ENCODE measurements at places on chromosomes 6 and 20.

- H3K27me3 ChIP-seq: no peaks in the 10 kb centered on the region
- peaks cover 9% of the 10 kb centered on the region for H3K4me1 ChIP-seq
- DNase-seq: no peak
- H3K36me3 ChIP-seq: no peaks in the 10 kb centered on the region
- H3K4me3 ChIP-seq: no peak overlapping the region
Observed at GRCh38 chr6:157790548-157791160, 32.4 kb upstream of the SNX9 start.

DNA sequence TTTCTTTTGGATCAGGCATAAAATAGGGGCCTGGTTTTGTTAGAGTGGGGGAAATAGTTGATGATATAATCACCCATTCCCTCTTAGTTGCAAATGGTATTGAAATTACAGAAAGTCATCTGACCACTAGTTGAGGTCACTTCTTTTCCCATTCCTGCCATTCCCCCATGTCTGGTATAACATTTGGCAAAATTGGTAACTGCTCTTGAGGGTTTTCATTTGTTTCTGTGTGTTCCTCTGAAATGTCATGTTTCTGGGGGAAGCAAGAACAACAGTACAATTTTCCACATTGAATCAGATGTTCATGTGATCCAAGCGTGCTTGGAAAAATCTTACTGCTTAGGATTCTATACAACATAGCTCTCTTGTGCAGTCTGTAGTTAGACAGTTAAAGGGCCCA lies 7.3 kb downstream of the AIG1 start:
- no peak for DNase-seq
- peaks cover 4% of the 10 kb centered on the region for H3K4me1 ChIP-seq
- H3K4me3 ChIP-seq: no peak overlapping the region
- H3K36me3 ChIP-seq: no peaks in the 10 kb centered on the region

DNA sequence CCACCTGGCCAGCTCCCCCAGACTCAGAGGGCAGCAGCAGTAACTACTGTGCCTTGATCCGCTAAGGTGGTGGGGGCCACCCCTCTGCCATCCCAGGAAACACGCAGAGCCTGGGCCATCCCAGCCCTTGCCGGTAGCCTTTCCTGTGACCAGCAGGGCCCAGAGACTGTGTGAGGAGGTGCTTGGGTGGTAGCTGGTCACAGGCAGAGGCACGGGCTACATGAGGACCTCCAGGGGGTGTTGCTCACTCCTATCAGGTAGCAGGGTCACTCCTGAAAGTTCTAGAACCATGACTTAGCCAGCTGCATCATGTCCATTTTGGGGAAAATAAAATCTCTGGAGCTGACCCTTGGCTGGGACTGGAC lies 22.8 kb downstream of the PCMTD2 start:
- H3K4me1 ChIP-seq: no peaks in the 10 kb centered on the region
- H3K4me3 ChIP-seq: no peak overlapping the region
- no peak overlapping the region for H3K27ac ChIP-seq
- no peaks in the 10 kb centered on the region for H3K36me3 ChIP-seq
- no peaks in the 10 kb centered on the region for H3K27me3 ChIP-seq

DNA sequence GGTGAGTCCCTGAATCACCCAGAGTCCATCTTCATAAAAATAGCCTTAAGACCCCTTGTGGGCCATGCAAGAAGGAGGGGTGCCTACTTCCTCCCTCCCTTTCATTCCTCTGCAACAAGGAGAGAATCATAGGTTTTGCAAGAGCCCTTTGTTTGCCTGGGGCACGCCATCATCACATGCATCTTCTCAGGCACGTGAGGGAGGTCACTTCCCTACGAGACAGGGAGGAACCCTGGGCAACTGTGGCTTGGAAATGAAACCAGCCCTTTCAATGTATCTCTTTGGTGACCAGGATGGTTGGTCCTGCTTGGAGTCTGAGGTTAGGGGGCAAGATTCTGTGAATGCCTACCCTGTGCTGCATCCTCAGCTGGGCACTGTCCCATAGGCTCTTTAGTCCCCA lies 194.8 kb downstream of the MAFB start:
- H3K4me1 ChIP-seq: peaks cover 4% of the 10 kb centered on the region
- no peak overlapping the region for H3K4me3 ChIP-seq
- no peak for DNase-seq
- H3K27ac ChIP-seq: peak overlapping the region; percentile 17

DNA sequence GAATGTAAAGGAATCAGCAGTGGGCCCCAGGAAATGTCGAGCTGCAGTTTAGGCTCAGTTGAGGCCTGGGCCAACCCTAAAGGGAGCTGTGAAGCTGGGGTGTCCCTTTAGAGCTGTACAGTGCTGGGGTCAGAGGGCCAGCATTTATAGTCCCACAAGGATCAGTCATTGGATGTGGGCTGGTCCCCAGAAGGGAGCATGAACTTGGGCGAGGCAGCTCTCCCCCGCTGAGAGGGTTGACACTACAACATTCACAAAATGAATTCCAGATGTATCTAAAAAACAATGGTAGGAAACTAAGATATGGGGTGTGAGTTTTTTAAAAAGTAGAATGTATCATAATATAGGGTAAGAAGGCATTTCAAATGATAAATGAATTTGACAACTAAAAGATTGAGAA lies 29.7 kb upstream of the TMX4 start:
- H3K36me3 ChIP-seq: no peaks in the 10 kb centered on the region
- no peaks in the 10 kb centered on the region for H3K4me1 ChIP-seq
- no peak overlapping the region for H3K27ac ChIP-seq
- no peak overlapping the region for H3K4me3 ChIP-seq
- DNase-seq: no peak
- H3K27me3 ChIP-seq: no peaks in the 10 kb centered on the region
